Epithelial cell of esophagus (primary cell): ENCODE measurements at places on chromosomes 11 and 22.

DNA sequence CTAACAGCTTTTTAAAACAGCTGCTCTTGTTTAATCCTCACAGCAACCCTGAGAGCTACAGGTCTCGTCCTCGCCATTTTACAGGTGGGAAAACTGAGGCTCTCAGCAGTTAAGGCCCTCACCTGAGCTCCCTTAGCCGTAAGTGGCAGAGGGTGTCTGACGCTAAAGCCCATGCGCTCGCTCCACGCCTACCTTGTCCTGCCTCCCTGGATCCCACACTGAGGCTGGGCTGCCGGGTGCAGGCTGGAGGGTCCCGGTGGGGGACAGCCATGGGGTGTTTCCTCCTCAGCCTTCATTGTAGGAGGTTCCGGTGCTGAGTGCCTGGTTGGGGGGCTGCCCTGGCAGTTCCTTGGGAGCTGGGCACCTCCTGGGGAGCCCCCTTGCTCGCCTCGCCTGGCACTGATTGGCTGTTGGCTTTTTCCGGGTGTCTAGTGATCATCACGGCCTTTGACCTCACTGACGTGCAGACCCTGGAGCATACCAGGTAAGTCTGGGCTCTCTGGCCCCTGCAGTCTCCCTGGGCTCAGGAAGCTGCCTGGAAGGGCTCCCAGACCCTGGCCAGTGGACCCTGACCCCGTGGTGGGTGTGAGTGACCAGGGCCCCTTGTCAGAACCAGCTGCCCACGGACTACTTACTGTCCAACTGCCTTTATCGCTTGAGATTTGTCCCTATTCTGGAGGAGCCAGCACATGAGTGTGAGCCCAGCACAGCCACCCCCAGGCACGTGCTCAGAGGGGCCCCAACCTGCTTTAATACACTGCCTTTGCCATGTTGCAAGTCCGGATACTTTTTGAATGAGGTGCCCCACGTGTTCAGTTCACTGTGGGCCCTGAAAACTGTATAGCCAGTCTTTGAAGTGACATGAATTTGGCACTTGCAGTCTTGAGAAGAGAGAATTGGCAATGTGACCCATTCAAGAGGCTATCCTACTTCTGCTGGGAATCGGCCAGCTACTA lies 12.6 kb downstream of the RAB36 start:
- no peak for DNase-seq

DNA sequence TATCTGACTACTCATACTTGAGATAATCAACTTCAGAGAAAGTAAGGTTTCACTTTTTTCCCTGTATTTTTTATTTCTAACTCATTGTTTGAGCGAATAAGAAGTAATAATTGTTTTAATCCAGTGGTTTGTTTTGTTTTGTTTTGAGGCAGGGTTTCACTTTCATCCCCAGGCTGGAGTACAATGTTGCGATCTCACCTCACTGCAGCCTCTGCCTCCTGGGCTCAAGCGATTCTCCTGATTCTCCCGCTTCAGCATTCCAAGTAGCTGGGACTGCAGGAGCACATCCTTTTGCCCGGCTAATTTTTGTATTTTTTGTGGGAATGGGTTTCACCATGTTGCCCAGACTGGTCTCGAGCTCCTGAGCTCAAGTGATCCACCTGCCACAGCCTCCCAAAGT lies 8.6 kb downstream of the GTF2H1 start:
- DNase-seq, result no peak

DNA sequence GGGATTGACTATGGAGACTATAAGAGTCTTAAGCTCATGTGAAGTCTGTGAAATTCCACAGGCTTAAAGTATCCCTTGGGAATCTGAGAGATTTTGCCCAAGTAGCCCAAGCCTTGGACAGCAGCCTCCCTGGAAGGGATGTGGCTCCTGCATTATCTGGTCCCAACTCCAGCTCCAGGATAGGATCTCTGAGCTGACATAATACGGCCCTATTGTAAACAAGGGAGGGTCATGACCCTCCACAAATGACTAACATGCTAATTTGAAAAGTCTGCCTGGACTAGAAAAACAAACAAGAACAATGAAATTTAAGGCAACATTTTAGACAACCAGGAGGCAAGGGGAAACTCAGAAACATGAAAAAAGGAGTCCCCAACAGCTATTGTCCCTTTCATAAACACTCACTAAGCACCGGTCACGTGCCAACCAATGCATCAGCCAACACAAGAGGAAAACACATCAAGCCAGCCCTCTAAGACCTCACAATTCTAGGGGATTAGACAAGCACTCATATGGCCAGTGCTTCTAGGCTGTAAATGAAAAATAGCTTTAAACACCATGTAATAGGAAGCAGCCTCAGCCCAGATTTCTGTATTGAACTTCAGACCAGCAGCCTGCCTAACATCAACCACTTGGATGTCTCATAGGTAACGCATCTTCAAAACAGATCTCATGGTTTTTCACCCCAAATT lies 101.2 kb upstream of the TIMP3 start:
- peak; percentile 36 for DNase-seq

GRCh38 chr11:59380263-59381059 lies 21.8 kb downstream of the OR5AN1 start:
- no peak for DNase-seq

- DNase-seq, result no peak
These were observed 203.7 kb downstream of the ARHGAP42 start for GRCh38 chr11:100890789-100891188.

GRCh38 chr11:43245466-43245865 lies 66.3 kb upstream of the API5 start:
- no peak for DNase-seq

DNA sequence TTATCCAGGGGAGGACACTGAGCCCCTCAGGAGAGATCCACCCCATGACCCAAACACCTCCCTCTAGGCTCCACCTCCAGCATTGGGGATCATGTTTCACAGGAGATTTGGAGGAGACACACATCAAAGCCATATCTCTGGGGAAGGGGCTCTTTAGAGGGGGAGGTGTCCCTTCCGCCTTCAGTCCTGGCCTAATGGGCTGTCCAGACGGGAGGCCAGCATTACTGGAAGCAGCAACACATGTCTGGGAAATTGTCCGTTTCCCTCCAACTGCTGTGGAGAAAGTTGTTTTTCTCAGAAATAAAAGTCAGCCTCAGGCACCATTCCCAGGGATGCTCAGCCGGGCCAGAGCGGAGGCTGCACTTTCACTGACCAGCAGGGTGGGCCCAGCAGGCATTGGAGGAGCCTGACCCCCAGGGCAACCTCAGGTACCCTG lies 9.5 kb downstream of the CACNA1I start:
- DNase-seq, result no peak

- DNase-seq, result no peak
These were observed 44.2 kb downstream of the TMEM123 start for GRCh38 chr11:102408339-102408738.

GRCh38 chr11:57421066-57421465 lies 5.9 kb downstream of the SLC43A3 start:
- no peak for DNase-seq

DNA sequence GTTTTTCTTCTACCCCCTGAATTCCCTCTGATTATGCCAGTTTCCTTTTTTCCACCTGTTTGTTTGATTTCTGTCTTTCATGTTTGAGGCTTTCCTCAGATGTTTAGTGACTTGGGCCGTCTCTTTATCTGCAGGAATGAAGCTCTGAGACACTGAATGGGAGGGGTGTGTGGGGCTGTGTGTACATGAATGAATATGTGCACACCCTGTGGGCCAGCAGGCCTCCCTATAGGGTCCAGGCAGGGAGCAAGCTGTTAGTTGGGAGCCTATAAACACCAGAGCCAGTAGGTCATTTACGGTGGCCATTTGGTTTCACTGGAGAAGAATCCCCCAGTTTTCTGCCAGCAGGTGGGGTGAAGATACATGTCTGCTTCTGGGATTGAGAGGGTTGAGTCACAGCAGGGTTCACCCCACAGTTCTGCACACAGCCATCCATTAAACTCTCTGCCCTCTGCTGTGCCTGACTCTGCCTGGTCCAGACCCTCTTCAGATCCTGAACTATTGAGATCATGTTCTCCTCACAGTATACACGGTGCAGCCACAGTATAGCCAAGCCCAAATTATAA lies 34.8 kb downstream of the BARX2 start:
- peak; percentile 46 for DNase-seq

- peak; percentile 98 for DNase-seq
These were observed 638 bp upstream of the PITPNM1 start for GRCh38 chr11:67505605-67506396.

GRCh38 chr11:72413914-72414628 lies 20.3 kb downstream of the CLPB start:
- DNase-seq, result peak; percentile 81

DNA sequence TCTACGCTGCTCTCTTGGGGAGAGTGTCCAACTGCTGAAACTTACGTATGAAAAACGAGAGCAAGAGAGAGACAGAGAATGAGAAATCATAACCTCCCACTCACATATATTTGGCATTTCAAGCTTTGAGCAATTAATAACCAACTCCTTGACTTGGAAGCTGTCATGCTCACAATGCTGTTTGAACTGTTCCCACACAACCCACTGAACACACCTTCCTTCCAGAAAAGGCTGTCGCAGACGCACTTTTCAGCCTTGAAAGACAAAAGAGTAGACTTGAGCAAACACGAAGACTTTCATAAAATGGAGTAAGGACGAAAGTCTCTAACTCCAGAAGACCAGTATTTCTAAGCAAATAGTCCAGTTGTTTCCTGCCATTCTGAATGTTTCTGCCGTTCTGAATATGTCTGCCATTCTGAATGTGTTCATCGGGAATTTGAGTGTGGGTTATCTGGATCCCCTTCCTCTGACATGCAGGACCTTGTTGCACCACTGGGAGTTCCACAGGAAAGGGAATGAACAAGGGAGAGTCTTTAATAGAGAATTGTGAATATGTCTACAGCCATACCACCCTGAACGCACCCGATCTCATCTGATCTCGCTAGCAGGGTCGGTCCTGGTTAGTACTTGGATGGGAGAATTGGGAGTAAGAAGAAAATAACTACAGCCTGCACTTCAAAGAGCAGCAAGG lies 86.2 kb upstream of the BARX2 start:
- no peak for DNase-seq

DNA sequence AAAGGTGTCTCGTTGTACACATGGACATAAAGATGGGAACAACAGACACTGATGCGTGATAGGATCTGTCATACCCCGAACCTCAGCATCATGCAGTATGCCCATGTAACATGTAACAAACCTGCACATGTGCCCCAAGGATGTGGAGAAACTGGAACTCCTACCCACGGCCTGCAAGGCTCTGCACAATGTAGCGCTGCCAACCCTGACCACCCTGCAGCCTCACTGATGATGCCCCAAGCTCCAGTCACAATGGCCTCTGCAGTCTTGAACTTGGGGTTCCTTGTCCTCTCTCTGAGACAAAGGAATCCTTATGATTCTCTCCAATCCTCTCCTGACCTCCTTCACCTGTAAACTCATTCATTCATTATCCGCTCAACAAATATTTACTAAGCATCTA lies 14.2 kb downstream of the LMO1 start:
- DNase-seq, result no peak

- DNase-seq, result no peak
These were observed 77.2 kb downstream of the RDX start for GRCh38 chr11:110219006-110219785.

DNA sequence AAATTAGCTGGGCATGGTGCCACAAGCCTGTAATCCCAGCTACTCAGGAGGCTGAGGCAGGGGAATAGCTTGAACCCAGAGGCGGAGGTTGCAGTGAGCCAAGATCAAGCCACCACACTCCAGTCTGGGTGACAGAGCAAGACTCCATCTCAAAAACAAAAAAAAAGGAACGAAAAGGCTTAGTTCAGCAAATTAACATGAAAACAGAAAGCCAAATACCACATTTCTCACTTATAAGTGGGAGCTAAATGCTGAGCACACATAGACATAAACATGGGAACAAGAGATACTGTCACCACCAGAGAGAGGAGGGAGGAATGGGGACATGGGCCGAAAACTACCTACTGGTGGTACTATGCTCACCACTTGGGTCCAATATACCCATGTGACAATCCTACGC lies 38.6 kb downstream of the SCGB1A1 start:
- no peak for DNase-seq

- no peak for DNase-seq
These were observed 552.8 kb downstream of the BRD1 start for GRCh38 chr22:49274754-49275380.

DNA sequence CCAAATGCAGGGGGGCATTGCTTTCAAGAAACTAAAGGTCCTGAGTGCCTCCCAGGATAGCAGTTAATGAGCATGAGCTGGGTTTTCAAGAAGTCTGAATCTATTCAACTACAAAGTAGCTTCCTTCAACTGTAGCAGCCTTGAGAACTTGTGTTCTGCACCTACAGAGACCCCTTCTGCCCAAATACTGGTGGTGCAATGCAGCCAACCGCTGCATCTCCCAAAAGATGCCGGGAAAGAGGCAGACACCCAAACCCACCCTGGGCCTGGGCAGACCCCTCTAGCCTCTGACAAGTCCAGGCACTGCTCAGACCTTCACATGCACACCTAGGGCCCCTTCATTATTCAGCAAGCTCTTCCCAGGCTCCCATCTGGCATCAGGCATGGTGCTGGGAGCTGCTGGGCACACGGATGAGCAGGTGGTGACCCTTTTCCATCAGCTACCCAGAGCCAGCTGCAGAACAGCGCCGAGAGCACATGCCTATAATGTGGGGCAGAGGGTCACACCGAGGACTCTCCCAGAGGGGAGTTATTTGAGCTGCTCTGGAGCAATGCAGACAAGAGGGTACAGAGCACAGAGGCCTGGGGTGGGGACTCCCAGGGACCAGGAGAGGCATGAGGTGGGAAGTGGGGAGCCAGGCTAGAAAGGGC lies 44.9 kb upstream of the ETS1 start:
- DNase-seq, result peak; percentile 48

GRCh38 chr11:97621282-97621681 lies 1231.5 kb downstream of the JRKL start:
- DNase-seq, result no peak

DNA sequence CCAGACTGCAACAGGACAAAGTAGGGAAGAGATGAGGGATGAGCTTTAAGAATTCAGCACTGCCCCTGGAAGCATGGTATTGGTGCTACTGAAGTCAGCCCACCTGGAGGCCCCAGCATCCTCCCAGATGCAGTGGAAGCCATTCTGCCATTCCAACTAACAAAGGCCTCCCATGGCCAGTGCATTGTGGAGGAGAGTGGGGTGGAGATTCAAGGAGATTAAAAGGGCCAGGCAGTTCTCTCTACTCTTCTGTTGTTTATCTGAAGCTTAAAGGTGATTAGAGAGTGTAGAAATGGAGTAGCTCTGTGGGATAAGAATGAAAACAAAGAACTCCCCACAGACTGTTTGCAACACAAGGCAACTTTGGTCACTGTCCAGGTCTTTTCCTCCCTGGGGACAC lies 24.1 kb upstream of the TSKU start:
- no peak for DNase-seq

- DNase-seq, result no peak
These were observed 72.0 kb upstream of the ARHGAP32 start for GRCh38 chr11:129264114-129264513.
